ENCODE measurements at places on chromosomes 4 and X.
A peak's percentile ranks its signal among the peaks of the same experiment; 100 is the strongest.

GRCh38 chrX:115549008-115549407 lies 12.0 kb upstream of the PLS3 start:
- DNase-seq = no peak

GRCh38 chr4:3523146-3523627 lies 9.0 kb downstream of the LRPAP1 start:
- DNase-seq = no peak

DNA sequence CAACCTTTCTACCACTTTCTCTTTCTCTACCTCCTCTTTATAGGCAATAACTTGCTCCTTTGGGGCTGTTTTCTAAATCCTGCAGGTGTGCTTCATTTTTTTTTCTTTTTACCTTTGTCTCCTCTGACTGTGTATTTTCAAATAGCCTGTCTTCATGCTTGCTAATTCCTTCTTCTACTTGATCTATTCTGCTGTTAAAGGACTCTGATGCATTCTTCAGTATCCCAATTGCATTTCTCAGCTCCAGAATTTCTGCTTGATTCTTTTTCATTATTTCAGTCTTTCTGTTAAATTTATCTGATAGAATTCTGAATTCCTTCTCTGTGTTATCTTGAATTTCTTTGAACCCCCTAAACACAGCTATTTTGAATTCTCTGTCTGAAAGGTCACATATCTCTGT lies 67.7 kb upstream of the IL2 start:
- DNase-seq = no peak

GRCh38 chr4:88706574-88706973 lies 8.9 kb upstream of the NAP1L5 start:
- DNase-seq = peak; percentile 28

GRCh38 chrX:27751976-27752375 lies 55.8 kb upstream of the MAGEB10 start:
- DNase-seq = no peak

- DNase-seq = peak; percentile 50
Observed at GRCh38 chr4:179145746-179146525, 1703.7 kb upstream of the AGA start.

GRCh38 chrX:63330681-63331080 lies 20.5 kb downstream of the SPIN4 start:
- DNase-seq = no peak

DNA sequence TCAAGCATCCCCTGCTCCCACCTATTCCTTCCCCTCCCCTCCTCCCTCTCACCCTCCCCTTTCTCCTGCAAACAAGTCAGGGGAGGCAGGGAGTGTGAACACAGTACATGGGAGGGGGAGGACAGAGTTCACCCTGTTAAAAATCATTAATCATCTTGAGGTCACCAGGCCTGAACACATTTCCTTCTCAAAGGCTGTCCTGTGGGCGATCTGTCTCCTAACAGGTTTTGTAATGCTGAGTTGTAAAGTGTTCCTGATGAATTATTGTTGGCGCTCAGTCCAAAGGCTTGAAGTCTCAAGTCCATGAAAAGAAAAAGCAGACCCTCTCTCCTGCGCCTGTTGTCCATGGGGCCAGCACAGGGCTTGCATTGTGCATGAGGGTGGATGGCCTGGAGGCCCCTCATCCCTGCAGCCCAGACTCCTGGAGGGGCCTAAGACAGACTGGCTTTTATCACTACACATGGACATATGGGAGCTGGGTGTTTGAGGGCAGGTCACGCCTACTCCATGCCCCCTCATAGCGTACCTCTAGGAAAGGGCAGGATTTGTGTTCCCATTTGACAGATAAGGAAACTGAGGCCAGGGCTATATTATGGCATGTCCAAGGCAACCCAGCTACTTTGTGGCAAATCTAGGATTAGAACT lies 189.1 kb downstream of the RAB28 start:
- DNase-seq = no peak

- no peak for DNase-seq
Observed at GRCh38 chr4:384311-385010, 46.8 kb downstream of the ZNF141 start.

GRCh38 chrX:102959471-102959870 lies 22.4 kb downstream of the RAB40AL start:
- no peak for DNase-seq

GRCh38 chr4:87281603-87282002 lies 41.1 kb downstream of the HSD17B13 start:
- DNase-seq = no peak

- no peak for DNase-seq
Observed at GRCh38 chrX:154051201-154051810, 31.6 kb upstream of the IRAK1 start.

- no peak for DNase-seq
Observed at GRCh38 chrX:101485212-101485949, at the start of gene ARMCX4. ARMCX4 (plus strand) TSS chrX:101485456; CDS start chrX:101488590, 3,134 bp downstream.

- DNase-seq = no peak
Observed at GRCh38 chr4:183399126-183399522, 45.3 kb upstream of the CDKN2AIP start.

DNA sequence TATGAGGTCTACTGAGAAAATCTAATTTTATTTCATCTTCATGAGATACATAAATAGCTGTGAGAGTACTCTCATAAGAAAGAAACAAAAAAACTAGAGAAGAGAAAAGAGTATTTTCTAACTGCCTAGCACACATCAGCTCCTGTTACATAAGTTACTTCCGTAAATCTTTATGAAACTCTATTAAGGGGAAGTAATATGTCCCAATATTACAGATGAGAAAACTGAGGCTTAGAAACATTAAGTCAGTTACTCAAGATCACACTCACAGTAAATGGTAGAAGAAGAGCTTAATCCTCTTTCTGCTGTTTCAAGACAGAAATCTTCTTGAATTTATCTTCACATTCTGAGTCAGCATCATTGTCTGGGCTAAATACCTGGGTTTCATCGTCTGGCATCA lies 164.1 kb downstream of the DTHD1 start:
- no peak for DNase-seq

- DNase-seq = no peak
Observed at GRCh38 chr4:55980725-55981124, 32.0 kb downstream of the CEP135 start.

DNA sequence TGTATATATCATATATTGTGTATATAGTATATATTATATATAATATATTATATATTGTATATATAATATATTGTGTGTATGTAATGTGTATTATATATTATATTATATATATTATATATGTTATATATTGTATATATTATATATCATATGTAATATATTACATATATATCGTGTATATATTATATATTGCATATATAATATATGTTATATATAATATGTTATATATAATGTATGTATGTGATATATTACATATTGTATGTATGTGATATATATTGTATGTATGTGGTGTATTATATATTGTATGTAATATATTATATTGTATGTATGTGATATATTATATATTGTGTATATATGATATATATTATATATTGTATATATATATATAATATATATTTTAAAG lies 30.5 kb downstream of the RAB40A start:
- DNase-seq = no peak

DNA sequence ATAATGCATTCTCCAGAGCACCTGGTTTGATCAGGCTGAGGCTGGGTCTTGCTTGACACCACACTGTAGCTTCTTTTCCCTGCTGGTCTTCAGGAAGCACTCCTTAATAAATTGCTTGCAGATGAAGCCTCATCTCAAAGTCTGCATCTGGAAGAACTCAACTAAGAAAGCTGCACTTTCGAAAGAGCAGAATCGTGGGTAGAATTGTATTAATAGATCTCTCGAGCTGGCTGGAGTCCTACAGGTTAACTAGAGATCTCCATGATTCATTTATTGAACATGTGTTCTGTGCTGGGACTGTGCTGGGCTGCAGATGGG lies 152.7 kb downstream of the STK32B start:
- DNase-seq = no peak

DNA sequence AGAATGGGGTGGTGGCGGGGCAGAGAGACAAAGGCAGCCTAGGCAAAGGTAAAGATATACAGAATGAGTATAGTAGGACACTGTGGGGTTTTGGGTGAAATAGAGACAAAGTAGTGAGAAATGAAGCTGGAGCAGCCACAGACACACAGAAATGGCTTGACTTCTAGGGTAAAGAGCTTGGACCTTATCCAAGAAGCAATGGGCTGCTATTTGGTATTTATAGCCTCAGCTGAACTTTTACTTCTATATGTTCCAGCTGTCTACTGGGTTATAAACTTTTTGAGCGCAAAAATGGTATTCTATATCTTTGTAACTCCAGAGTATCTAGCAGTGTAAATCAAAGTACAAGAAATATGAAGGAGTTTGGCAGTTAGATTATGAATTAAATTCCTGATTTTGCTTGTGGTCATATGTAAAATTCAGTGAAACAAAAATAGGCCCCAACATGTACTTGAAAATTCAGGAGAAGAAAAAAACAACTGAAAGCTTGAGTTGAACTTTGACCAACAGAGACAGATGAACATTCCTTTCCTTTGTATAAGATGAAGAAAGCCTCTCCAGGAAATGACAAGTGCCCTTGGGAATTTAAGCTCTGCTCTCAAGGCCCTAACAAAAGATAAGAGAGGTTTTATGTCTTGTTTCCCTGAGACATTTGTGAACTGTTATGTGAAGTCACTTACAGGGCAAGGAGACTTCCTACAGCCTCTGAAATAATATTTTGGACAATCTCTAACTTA lies 354.1 kb downstream of the CHIC1 start:
- peak; percentile 88 for DNase-seq

- DNase-seq = no peak
Observed at GRCh38 chrX:22105231-22105630, 73.1 kb downstream of the PHEX start.

DNA sequence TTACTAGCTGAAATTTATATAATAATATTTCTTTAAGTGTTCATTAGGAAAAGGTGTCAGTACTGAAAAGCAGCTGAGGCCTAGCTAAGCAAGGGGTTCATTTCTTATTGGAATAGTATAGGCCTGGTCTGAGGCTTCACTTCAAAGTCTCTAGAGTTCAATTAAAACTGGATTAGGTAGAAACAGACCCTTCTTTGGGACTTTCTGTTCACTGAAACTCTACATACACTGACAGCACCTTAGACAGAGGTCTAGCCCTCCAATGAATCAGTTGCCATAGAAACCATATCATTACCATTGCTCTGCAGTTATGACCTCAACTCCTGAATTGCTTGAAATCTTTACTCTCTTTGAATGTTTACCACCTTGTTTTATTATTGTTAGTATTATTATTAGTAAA lies 86.4 kb upstream of the MAB21L2 start:
- no peak for DNase-seq

DNA sequence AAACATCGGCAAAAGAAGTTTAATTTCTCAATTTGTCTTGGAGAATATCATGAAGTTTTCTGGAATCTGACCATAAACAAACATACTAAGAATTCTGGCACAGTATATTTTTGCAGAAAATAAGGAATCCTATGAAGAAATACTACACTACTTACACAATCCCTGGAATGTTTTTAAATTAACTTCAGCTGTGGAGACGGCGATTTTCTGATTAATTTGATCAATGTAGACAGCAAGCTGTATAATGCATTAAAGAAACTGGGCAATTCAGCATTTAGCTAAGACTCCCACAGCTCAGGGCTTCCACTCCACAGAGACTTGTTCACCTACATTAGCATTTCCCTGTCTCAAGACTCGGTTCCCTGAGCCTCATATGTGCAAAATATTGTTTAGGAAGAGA lies 12.2 kb downstream of the EGFL6 start:
- no peak for DNase-seq

GRCh38 chr4:22410645-22411247 lies 105.1 kb downstream of the ADGRA3 start:
- no peak for DNase-seq

- peak; percentile 93 for DNase-seq
Observed at GRCh38 chr4:176769514-176769913, 23.2 kb downstream of the VEGFC start.

DNA sequence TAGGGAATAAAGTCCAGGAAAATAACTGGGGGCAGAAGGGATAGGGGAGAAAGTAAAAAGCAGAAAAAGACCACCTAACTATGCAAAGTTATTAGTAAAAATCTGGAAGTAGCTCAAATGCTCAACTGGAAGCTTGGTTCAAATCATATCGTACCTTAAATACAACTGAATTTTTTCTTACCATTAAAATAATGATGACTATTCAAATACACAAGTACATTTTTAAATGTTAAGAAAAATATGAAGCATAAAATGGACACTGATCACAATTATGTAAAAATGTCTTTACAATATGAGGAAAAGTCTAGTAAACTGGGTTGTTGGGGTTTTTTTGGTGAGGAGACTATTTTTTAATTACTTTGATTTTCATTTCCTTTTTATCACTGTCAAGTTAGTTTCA lies 3.1 kb downstream of the BRWD3 start:
- no peak for DNase-seq

GRCh38 chrX:123108513-123109427 lies 75.3 kb upstream of the GRIA3 start:
- DNase-seq = no peak

GRCh38 chrX:7647831-7648230 lies 195.1 kb upstream of the VCX start:
- no peak for DNase-seq

DNA sequence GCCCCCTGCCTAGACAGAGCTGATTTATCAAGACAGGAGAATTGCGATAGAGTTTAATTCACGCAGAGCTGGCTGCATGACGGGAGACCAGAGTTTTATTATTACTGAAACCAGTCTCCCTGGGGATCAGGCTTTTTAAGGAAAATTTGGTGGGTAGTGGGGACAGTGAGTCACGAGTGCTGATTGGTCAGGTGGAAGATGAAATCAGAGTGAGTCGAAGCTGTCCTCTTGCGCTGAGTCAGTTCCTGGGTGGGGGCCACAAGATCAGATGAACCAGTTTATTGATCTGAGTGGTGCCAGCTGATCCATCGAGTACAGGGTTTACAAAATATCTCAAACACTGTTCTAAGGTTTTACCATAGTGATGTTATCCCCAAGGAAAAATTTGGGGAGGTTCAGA lies 36.6 kb downstream of the MYOZ2 start:
- no peak for DNase-seq

DNA sequence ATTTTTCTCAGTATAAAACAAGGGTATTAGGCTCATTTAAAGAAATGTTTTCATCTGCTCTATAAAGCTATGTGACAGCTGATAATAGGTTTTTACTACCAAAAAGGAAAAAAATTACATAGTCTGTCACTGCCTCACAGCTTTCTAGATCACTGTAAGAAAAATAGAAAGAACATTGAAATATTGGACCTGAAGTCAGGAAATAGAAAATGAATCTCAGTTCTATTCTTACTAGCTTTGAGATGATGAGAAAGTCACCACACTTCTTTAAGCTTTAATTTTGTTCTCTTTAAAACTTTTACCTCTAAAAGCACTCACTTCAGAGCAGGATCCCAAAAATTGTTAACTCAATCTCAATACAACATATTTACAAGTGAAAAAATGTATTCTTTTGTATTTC lies 45.3 kb upstream of the CAMK2D start:
- no peak for DNase-seq

DNA sequence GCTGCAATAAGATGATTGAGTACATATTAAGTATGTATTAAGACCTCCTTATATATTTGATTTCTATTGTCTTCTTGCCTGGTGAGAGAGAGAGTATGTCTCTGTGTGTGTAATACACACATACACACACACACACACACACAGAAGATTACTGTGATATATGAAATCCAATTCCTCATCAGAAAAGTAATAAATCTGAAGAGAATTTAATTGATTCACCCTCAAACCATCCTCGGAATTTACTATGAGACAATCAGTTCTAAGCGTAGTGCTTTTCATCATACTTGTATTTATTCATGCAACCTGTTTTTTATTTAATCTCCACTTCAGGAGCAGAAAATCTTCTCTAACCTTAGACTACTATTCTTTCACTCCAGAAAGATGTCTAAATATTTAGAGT lies 62.3 kb upstream of the TLL1 start:
- no peak for DNase-seq

GRCh38 chr4:1021386-1022050 lies 10.1 kb downstream of the FGFRL1 start:
- no peak for DNase-seq
